Stimulated activated CD8-positive, alpha-beta memory T cell treated with anti-CD3 and anti-CD28 coated beads, Interleukin-4, amount 100 ng/mL, for 48 hours (primary cell): ENCODE measurements at places on chromosomes 3 and 15.

DNA sequence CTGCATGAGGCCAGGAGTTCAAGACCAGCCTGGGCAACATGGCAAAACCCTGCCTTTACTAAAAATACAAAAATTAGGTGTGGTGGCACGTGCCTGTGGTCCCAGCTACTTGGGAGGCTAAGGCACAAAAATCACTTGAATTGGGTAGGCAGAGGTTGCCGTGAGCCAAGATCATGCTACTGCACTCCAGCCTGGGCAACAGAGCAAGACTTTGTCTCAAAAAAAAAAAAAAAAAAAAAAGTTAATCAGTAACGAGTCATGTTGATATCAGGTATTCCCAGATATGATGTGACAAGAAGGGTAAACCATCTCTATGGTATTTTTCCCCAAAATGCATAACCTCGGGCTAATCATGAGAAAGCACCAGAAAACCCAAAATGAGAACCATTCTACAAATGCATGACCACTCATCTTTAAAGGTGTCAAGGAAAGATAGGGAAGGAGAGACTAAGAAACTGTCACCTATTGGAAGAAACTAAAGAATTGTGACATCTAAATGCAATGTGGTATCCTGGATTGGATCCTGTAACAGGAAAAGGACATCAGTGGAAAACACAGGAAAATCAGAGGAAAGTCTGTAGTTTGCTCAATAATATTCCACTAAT is 66.5 kb upstream of the MAP4 start:
- DNase-seq: no peak

GRCh38 chr3:46695962-46696894 is 2.7 kb upstream of the ALS2CL start:
- no peak for DNase-seq

DNA sequence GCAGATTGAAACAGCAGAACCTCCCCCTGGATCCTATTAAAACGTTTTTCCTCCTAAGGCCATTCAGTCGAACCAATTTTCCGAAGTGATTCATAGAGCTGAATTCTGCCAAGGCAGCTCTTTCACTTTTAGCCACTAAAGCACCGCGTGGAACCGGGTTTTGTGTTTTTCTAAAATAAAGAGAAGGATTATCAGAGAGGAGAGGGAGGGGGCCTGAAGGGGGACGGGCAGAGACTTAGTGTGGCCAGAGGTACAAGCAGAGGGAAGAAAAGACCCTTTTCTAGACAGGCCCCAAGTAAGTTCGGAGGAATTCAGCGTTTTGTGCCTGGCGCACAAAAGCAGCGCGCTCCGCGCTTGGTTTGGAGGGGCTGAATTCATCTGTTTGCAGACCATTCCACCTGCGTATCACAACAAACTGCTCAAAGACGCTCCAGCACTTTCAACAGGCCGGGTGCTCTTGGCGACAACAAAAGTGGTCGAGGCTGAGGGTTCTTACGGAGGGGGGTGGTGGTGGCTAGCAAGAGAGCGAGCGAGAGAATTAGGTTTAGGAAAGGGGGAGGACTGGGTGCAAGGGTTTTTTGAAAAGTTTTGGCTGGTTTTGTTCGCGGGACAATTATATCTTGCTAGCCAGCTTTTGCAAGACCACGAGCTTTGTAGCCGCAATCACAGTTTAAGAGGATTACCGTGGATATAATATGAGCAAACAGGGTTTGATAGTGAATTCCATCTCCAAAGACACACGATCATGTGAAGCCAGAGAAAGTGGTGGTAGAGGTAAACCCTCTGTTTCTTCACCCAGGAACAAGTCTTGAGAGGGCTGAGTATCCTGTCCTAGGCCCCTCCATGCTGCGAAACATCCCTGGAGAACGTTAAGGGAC is 1.2 kb upstream of the FEZF2 start:
- no peak for DNase-seq

DNA sequence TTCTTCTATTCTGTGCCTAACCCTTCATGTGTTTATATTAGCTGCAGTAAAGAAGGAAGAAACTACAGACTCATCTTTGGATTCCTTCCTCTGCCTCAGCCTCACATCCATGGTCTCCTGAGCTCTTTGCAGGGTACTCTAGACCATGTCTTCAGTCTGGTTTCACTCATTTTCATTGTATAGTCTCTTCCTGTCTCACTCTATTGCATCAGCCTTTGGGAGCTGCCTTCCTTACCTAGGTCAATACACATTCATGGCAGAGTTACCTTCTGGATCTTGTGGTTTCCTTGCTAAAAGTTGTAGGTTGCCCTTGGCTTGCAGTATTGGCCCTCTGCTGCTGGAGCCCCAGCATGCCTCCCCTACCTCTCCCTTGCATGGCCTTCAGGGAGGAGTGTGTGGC is 31.5 kb upstream of the SCAANT1 start:
- no peak for DNase-seq

GRCh38 chr3:193030276-193030675 is 112.6 kb upstream of the MB21D2 start:
- DNase-seq: no peak

DNA sequence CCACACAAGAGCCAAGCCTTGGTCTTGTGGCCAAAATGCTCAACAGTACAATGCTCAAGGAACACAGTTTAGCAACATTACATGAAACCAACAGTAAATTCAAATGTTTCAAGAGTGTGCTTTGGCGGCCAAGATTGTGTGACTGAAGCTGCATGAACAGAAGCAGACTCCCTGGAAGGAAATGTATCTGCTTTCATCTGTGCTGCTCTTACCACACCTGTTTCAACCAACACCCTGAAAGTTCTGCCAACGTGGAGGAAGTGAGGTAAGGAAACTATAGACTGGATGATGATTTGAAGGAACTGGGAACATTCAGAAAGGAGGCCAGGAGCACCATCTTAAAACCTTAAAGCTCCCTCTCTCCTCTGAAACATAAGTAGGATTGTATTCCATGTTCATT is 55.7 kb downstream of the MB21D2 start:
- DNase-seq: no peak

- DNase-seq: no peak
Observed at GRCh38 chr3:184345317-184346144, 8.1 kb downstream of the FAM131A start.

GRCh38 chr3:12471241-12471640 is 13.0 kb upstream of the TSEN2 start:
- DNase-seq: peak; percentile 77

DNA sequence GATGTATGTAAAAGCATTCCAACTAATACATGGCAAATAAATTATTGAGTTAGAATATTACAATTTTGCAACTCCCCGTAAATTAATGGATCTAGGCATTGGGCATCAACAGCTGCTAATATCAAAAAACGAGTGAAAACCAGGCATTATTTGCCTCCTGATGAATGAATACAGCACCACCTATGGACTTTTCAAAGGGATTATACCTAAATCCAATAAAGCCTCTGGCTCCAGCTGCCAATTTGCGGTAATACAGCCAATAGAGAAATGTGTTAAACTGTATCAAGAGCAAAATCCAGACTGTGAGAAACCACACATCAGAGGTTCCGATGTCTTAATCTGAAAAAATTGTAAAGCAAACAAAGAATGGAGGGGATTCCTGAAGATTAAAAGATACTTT is 16.3 kb upstream of the A4GNT start:
- no peak for DNase-seq

DNA sequence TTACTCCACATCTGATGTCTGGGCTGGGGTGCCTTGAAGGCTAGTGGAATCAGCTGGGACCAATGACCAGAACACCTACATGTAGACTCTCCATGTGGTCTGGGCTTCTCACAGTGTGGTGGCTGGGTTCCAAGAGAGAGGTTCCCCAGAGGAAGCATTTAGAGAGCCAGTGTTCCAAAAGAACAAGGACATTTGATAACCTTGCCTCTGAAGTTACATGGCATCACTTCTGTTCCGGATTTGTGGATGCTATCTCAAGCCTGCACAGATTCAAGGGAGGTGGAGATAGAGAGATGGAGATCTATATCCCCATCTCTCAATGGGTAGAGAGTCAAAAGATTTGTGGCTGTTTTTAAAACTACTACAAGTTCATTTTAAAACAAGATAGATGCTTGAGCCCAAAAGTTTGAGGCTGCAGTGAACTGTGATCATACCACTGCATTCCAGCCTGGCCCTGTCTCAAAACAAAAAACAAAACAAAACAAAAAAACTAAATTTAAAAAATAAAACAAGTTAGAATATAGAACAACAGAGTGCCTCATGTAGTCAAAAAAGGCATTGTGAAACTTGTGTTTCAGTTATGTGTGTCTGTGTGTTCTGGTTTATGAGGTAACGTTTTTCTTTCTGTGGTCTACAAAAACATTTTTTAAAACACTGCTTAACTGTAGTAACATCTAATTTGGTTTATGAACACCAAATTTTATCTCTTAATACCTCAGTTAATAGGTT is 44.8 kb downstream of the PDE8A start:
- DNase-seq: no peak

- no peak for DNase-seq
Observed at GRCh38 chr3:65413891-65414290, 624.8 kb downstream of the MAGI1 start.

GRCh38 chr3:181933052-181933618 is 221.4 kb downstream of the SOX2 start:
- no peak for DNase-seq

DNA sequence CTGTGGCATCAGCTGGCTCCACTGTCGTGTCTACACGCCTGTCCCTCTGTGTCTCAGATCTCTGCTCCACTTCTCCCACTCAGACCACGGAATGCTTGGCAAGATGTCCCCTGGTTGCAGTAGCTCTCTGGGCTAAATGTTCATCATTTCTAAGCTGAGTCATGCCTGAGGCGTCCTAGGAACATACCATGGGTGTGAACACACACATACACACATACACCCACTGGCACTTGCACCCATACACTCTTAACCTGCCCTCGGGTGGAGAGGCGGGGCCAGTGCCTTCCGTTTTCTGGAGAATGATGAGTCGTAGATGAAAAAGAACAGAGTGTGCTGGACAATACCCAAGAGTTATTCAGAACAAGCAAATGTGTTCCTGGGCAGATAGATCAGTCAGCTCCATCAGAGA is 72.4 kb downstream of the SENP2 start:
- peak; percentile 29 for DNase-seq

- no peak for DNase-seq
Observed at GRCh38 chr3:124210899-124211298, 219.0 kb upstream of the ROPN1 start.

- DNase-seq: no peak
Observed at GRCh38 chr15:55606214-55606613, 18.1 kb upstream of the PYGO1 start.

DNA sequence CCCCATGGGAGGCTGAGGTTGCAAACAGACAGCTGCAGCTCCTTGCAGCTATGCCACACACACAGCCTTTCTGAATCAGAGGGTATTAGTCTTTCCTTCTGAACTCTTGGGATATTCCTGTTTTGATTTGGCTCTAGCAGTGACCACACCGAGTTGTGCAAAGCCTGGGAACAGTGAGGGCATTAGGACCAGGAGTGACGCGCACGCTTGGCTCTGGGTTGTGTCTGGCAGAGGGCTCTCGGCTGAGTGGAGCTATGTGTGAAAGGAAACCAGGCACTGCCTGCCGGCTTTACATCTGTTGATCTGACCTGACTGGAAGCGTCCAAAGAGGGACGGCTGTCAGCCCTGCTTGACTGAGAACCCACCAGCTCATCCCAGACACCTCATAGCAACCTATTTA is at the start of gene GALNT15:
Gene GALNT15 (plus strand): TSS at position 292 of the 400 bp plus-strand sequence. CDS start 472 bp downstream, outside the sequence.
- no peak for DNase-seq

- DNase-seq: no peak
Observed at GRCh38 chr3:9409981-9410854, 12.8 kb downstream of the SETD5 start.

- DNase-seq: peak; percentile 65
Observed at GRCh38 chr3:134754768-134755559, 40.1 kb upstream of the EPHB1 start.

- peak; percentile 82 for DNase-seq
Observed at GRCh38 chr3:45929042-45929679, 14.1 kb upstream of the CXCR6 start.

DNA sequence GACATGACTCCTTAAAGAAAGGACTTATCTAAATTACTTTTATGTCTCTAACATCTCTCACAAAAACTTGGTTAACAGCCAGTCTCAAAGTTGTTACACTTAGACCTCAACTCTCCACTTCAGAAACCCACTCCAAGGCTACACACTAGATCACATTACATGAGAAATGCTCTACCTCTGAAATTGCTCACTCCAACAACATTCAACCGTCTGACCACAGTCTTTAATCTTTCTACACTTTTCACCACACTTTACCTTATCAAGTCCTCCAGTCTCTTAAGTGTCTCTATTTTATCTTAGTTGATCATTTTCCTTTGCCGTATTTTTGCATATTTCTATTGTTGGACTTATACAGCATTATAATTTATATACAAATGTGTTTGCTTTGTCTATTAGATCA is 5.8 kb downstream of the SLC12A6 start:
- DNase-seq: no peak

DNA sequence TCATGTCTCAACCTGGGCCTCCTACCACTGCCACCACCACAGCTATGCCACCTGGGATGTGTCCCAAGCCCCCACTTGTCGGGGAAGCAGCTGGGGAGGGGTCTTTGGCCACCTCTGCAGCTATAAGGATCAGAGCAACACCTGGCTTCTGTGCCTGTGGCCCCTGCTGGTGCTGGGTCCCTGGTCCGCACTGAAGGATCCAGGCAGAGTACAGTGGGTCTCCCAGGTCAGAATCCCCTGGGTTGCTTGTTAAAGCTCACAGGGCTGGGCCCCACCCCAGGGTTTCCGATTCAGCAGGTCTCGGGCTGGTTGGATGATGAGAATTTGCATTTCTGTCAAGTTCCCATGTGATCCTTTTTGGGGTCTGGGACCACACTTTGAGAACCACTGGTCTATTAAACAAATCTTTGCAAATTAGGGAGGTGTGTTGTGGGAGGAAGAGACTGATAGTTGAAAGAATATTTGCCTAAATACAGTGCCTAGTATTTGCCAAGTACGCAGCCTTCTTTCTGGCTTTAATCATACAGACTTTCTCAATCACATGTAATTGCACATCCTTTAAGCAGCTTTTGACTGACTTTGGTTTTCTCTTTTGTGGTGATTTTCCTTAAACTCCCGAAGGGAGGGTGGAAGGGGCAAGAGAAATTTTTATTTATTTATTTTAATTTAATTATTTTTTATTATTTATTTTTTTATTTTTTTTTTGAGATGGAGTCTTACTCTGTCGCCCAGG is 127.3 kb downstream of the IGF1R start:
- DNase-seq: no peak

DNA sequence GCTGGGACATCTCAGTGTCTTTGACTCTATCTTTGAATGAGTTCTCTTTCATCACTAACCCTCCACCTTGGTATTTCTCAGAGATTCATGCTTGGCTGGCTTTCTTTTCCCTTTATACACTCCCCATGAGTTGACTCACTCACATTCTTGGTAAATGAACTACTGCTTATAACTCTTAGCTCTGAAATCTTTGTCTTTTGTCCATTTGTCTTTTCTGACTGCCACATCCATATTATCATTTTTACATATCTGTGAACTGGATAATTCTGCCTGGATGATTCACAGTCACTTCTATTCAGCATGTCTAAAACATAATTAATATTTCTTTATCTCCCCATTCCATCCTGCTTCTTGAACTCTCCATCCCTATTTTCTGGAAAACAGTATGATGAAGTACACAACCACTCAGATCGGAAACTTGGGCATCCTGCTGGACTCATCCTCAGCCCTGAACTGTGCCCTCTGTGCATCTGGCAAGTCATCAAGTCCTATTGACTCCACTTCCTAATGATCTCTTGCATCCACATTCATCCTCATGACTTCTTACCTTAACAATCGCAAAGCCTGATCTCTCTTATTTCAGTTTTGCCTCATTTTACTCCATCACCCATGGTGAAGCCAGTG is 66.9 kb downstream of the KCNAB1 start:
- DNase-seq: no peak

GRCh38 chr15:37220949-37221670 is 120.8 kb upstream of the MEIS2 start:
- DNase-seq: no peak

- DNase-seq: no peak
Observed at GRCh38 chr3:184757022-184757651, 45.3 kb upstream of the MAGEF1 start.
